HEK293T (cell line): ENCODE measurements at places on chromosomes 1 and 21.

- DNase-seq = no peak
Measured at GRCh38 chr1:158021721-158022120, 28.3 kb downstream of the KIRREL1 start.

DNA sequence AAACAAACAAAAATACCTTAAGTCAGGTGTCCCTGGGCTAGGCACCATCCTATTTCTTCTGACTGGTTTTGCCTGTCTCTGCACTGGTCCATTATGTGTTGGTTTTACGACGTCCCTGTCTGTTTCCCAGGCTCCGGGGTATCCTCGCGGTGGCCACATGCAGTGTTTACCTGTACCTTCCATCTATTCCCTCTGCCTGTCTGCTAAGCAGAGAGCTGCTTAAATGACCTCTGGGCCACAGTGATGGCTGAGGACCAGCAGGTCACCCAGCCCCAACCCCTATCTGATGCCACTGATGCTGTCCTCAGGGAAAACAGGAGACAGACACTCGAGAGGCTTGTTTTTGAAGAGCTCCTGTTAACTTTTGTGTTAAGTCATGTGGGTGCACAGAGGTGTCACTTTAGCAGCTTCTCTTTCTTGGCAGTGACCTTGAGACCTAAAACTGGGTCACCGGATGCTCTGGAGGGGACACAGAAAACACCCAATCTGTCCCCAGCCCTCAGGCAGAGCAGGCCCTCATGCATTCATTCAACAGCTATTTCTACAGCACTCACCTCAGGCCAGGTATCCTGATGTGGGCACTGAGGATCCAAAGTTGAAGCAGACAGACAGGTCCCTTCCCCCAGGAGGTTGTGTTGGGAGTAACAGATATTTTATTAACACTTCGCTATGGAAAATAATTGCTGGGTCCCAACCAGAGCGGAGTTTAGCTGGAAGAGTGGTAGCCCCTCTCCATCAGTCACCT is 4.4 kb upstream of the EFHD2 start:
- no peak for DNase-seq

DNA sequence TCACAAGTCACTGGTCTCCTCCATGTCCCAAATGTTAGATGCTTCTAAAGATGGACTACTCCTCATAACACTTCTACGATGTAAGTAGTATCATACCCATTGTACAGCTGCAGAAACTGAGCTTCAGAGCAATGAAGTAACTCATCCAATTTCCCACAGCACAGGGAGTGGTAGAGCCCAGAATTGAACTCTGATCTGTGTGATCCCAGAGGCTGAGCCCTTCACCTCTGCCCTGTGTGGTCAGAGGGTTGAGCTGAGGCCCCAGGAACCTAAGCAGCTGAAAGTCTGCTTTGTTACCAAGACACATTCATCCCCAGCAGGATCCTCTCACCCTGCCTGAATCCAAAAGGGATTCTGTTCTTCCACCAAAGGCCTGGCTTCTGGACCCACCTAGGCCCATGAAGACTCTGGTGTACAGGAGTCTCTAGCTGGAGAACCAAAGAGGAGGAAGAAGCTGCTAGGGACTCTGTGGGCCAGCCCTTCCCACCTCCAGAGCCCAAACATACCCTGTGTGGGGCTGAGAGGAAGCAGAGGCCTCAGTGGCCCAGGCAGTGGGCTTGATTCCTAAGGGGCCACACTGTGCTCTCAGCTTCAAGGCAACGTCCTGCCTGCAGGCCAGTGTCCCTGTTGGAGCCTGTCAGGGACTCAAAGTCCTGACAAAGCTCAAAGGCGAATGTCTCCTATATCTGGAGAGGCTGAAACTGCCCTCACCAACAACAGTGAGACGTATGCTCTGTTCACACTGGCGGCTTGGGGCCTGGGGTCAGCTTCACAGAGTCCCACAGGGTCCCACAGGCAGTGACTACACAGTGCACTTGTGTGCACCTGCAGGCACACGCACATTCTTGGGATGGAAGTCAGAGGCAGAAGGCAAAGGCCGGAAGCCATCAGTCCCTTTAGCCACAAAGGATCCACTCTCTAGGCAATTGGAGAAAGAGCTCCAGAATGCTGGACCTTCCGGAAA is 40.4 kb upstream of the SLC30A1 start:
- no peak for DNase-seq

- no peak for DNase-seq
Measured at GRCh38 chr1:91439016-91439415, 34.4 kb upstream of the HFM1 start.
